Hematopoietic multipotent progenitor cell treated with erythropoietin and hydrocortisone succinate and interleukin-3 and kit ligand, for 8 days (in vitro differentiated cells): ENCODE measurements at places on chromosomes 12 and 14.

- DNase-seq = no peak
Observed at GRCh38 chr12:69792533-69792932, 32.5 kb upstream of the MYRFL start.

DNA sequence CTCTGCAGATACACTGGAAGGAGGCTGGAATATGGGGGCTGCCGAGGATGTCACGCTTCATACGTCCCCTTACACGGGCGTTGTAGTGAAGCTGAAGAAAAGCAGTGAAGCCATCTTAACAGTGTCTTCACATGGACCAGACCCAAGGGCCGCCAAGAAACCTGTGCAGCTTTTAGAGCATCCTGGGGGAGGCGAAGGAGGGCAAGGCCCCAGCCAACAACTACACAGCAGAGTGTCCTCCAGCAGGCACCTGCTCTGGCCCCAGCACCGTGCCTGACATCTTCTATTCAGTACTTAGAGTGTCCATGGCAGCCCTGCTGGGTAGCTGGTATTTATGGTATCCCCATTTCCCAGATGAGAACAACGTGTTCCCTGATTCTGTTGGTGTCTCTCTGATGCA lies 48.9 kb upstream of the RIN3 start:
- no peak for DNase-seq

DNA sequence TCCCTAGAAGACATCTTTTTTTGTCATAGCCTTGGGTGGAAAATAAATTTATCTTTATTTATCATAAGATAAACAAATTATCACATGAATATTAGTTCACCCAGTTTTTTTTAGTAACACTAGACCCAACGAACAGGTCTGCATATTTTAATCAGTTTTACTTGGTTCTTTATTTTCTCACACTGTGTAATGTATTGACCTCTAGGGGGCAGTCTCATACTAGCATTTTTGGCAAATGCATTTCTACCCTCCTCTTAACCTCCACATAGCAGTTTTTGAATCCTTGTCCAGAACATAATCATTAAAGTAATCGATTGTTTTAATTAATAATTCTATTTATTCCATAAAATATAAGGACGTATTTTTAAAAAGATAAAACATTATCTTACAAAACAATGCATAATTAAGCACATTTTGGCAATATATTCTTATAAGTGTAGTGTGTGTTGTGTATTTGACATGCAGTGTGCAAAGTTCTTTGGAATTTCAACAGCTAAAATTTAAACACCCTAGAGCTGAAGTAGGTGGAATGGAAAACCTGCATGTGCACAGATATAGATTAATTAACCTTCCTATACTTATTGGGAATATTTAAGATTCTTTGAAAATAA lies 31.6 kb upstream of the PTPRQ start:
- DNase-seq = peak; percentile 55

- DNase-seq = no peak
Observed at GRCh38 chr12:52988898-52989297, 17.4 kb upstream of the EIF4B start.

DNA sequence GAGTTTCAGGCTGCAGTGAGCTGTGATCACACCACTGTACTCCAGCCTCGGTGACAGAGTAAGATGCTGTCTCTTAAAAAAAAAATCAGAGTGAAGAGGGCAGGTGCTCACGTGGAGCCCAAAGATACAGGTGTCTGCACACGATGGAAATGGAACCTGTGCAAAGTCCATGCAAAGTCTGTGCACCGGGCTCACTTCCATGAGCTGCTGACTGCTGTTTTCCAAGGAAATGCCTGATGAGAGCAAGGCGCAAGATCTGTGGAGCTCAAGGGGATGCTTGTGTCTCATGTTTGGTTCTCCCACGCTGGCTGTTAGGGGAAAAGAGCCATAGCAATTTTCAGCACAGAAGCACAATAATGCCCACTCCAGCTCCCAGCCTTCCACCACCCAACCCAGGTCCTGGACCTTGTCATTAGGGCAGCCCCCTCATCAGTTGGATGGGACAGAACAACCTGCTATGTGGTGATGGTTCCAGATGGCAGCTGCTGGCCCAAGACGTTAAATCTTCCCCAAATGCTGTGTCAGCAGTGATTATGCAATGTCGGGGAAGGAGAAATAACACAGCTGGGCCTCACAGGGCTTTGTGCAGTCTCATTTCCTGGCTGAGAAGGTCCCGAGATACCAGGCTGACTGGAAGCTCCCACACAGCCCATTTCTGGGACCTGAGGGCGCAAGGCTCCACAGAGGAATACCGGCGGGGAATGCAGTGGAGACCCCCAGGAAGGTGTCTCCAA lies 27.9 kb upstream of the DICER1 start:
- DNase-seq = peak; percentile 62

DNA sequence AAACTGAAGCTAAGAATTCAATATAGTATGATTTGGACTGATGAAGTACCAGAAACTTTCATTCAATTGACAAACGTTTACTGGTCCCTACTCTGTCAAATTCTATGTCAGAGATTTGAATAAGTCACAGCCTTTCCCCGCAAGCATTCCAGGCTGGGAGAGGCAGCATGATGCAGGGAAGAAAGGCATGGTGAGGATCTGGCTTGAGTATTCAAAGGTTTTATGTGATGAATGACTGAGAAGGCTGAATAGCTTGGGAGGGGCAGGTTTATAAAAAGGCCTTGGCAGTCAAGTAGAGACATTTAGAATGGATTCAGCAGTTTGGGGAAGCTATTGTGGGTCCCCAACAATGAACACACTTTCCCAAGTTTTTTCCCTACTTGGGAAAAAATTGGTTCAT lies 431.8 kb downstream of the DPF3 start:
- no peak for DNase-seq

DNA sequence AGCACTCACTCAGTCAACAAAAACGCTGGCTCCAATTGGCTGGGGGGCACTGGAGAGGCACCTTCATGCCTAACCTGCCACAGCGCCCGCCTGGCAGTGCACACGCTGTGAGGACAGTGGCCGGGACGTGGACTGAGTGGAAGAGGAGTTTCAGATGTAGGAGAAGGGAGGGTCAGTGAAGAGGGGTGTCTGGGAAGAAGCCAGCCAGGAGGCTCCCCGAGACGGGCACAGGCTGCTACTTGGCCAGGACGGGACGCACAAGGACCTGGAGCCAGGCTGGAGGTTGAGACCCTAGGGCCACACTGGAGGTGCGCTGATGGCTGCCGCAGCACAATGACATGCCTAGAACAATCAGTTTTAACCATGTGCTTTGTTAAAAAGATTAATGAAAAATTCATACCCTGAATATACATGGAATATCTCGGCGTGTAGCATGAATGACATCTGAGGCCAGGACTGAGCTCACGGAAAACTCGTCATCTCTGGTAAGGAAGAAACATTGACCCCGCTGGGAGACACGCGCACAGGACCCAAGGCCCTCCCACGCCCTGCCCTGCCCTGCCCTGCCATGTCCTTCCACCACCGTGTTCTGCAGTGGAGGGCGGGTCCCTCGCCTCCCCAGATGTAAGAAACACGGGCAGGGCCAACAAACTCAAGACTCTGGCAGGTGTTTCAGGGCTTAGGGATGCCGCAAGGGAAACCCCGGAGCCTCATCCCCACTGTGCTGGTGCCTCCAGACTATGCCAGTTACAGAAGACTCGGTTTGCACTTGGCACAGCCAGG lies 25.0 kb downstream of the AMN start:
- no peak for DNase-seq

DNA sequence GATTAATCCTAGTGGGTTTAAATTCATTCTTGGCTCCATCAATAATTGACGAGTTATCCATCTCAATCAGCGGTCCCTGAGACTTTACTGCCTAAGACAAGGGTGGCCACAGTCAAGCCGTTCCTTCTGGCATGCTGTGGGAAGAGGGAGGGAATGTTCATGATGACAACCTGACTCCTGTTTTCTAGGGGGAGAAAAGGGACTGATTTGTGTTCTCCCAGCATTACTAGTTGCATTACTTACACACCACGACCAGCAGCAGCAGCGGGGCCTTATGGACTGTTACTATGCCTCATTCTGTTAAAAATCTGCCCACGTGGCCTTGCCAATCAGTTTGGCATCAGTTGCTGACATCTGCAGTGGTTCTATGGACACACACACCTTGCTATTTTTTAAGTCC lies 29.9 kb downstream of the PLEKHG7 start:
- DNase-seq = no peak

GRCh38 chr12:90111791-90112580 lies 403.3 kb upstream of the ATP2B1 start:
- DNase-seq = no peak

DNA sequence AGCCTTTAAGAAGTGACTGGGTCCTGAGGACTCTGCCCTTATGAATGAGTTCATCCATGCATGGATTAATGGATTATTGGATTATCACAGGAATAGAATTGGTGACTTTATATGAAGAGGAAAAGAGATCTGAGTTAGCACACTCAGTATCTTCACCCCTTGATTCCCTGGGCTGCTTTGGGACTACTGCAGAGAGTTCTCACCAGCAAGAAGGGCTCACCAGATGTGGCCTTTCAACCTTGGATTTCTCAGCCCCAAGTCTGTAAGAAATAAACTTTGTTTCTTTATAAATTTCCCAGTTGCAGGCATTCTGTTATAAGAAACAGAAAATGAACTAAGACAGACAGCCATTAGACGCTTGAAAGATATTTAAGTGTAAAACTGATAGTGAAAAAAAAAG lies 509.2 kb downstream of the FLRT2 start:
- no peak for DNase-seq

DNA sequence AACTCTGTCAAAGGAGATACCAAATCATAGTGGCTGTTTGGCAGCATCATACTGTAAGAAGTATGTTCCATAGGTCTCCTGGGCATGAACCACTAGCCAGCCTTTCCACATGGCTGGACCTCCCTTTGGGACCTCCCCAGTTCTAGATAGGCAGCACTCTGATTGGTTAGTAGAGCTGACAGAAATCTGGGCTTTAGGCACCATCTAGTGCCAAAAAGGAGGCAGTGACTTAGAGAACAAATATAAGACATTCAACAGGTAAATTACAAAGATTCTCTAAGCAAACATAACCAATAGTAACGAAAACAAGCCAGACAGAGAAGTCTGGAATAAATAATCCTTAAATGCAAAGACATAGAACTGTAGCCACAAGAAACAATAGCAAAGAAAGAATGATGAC lies 148.0 kb upstream of the PDE3A start:
- DNase-seq = no peak

- DNase-seq = no peak
Observed at GRCh38 chr14:54889919-54890318, 12.7 kb downstream of the GCH1 start.

DNA sequence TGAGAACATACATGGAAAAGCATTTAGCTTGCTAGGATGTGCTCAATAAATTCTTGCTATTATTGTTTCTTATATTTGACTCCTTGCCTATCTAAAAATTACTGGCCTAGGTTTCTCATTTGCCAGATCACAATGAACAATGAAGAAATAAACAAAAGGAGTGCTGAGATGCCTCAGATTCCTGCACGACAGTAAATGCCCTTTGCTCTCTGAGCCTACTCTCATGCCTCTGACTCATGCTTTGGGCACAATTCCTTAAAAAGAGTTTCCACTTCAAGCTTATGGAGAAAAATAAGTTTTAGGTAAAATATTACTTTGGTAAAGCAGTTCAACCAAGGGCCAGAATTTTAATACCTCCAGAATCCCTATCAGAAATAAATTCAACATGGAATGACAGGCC lies 30.9 kb downstream of the GRIN2B start:
- DNase-seq = no peak

DNA sequence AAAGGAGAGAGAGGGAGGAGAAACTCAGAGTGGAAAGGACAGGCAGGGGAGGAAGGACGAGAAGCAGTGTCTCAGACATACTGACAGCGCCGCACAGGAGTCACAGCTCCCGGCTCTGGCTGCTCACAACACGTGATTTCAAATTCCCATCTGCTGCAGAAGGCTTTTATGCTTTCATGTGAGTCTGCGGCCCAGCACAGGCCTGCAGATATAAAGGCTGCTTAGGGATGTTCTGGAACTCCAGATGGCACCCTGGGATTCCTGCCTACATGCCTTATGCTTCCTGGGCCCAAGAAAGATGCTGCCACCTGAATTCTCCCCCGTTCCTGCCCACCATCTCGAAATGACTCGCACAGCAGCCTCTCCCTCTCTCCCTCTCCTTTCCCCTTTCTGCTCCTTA lies 89.6 kb downstream of the NUAK1 start:
- no peak for DNase-seq

DNA sequence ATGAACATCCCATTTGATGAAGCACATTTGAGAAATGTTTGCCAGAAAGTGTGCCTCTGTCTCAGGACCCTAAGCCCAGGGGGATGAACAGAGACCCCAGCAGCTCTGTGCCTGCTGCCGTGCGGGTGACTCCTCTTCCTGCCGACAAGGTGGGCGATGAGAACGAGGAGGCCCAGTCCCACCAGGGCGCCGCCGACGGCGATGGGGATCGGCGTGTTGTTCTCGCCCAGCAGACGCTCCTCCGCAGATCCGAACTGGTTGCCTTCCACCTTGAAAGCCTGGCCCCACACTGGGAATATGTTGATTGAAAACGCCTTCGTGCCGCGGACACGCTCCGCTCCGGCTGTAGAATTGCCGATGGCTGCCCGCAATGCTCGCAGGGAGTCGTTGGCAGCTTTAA lies 44.1 kb downstream of the LRTM2 start:
- no peak for DNase-seq

DNA sequence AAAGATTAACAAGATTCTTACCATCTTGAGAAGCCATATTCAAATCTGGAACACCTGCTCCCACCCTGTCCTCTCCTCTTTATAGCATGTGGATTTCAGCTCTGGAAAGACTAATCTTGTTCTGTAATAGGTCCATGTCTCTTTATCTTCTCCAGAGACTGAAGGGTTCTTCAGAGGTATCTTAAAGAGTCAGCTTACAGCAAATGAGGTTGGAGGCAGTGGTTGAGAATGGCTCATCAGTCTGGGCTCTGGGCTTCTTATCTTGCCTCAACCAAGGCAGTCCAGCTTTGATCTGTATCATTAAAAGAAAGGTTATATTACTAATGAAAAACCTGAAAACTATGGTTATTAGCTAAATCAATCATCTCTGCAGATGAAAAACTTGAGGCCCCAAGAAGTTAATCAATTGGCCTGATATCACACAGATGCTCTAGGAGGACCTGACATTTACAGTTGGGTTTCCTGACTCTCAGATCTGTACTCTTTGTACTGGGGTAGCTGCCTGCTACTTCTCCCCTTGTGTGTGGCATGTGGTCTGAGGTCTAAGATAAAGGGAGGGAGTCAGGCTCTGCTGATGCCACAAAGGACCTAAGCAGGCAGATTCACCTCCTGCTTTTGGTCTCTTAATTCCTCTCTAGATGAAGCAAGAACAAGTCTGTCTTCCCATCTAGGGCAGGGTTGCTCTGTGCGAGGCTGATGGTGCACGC lies 1.7 kb upstream of the AKAP6 start:
- DNase-seq = no peak

DNA sequence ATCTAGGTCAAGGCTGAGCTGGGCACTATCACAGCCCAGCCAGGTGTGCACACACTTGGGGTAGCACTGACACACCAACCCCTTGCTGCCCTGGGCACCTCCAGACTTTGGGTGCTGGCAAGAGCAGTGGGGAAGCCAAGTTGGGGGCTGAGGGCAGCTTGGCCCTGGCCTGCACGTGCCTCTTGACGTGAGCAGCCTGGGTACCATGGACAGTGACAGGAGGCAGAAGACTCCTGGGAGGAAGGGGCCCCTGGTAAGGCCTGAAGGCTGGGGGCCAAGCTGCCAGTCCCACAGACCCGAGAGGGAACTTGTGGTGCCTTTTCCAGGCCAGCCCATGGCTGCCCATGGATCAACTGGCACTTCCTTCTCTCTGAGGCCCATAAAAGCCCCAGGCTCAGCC lies 124.1 kb upstream of the SFSWAP start:
- no peak for DNase-seq

GRCh38 chr12:84911271-84912197 lies 1.1 kb downstream of the SLC6A15 start:
- DNase-seq = no peak

GRCh38 chr12:104825408-104825807 lies 132.7 kb downstream of the SLC41A2 start:
- DNase-seq = peak; percentile 26
